CD14-positive monocyte (primary cell): ENCODE measurements at places on chromosomes 5 and 9.

DNA sequence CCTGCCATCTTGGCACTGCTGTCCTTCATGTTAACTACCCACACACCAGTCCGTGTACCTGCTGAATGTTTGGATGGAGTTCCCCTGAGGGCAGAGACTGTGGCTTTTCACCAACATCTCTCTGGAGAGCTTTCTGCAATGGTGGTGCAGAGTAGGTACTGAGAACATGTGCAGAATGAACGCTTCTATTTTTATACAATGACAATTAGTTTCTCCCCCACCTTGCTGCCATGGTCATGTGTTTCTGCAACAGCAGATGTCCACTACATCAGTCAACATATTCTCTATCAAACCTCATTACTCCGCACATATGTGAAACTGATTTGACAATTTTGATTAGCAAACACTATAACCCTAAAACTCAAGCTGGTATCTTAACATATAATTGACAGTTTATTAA is 14.5 kb downstream of the PTCH1 start:
- no peak for DNase-seq

GRCh38 chr5:159593518-159594073 is 263.3 kb upstream of the IL12B start:
- DNase-seq, result no peak

DNA sequence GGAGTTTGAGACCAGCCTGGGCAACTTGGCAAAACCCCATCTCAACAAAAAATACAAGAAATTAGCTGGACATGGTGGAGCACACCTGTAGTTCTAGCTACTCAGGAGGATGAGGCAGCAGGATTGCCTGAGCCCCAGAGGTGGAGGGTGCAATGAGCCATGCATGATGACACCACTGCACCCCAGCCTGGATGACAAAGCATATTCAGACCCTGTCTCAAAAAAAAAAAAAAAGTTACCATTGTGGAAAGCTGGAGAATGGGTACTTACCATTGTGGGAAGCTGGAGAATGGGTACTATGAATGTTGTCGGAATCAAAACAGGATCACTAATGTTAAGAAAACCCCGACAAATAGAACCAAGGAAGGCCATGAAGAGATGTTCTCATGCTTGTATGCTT is 25.7 kb downstream of the HINT1 start:
- DNase-seq, result no peak

- no peak for DNase-seq
Observed at GRCh38 chr9:97851446-97851883, 1.6 kb upstream of the FOXE1 start.

DNA sequence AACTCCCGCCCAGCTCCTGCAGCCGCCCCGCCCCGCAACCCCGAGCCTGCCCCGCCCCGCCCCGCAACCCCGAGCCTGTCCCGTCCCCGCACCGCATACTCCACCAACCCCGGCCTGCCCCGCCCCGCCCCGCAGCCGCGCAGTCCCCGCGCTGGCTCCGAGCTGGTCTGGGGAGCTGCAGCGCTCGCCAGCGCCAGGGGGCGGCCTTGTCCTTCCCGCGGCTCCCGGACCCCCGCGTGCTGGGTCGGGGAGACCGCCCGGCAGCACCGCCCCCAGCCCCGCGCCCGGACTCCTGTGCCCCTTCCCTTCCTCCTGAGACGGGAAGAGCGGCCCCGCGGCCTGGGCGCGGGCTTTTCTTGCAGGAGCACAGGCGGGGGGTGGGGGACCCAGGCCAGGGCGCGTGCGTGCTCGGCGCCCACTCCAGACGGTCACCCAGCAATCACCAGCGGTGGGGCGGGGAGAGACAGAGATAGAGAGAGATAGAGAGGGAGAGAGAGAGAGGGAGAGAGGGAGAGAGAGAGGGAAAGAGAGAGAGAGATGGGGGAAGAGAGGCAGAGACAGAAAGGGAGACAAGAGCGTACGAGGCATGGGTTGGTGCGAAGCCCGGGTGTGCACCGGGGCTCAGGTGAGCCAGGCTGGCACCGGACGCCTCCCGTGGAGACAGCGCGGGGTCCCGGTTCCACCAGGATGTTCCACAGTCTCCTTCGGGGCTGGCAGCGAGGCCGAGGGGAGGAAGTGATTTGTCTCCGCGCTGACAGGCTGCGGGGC is 14.7 kb upstream of the TMEM250 start:
- DNase-seq, result no peak
